ENCODE measurements at places on chromosomes 3 and 15. TPM values are rescaled to one million over a fixed set of nuclear protein-coding genes. Genes with fewer than 3 reads are reported as not detected.
A peak's percentile ranks its signal among the peaks of the same experiment; 100 is the strongest.

GRCh38 chr3:25300141-25300540 is 127.9 kb upstream of the RARB start:
- DNase-seq = no peak

The MED12L gene
- 1.2 TPM for total RNA-seq

DNA sequence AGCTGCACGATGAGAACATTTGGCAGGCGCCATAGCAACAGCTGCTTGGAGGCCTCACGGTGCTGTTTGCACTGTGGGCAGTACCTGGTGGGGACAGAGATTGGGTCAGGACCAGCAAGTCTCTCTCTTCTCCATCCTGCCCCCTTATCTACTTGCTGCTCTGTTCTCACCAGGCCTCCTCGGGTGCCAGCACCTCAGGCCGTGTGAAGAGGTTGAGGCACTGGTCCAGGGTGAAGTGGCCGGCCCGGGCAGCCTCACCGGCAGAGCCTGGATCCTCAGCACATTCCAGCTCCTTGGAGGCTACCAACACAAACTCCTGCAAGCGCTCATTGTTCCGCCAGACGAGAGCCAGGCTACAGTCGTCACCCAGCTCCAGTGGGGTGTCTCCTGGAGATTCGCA is 6.2 kb upstream of the QARS1 start:
- DNase-seq = no peak

DNA sequence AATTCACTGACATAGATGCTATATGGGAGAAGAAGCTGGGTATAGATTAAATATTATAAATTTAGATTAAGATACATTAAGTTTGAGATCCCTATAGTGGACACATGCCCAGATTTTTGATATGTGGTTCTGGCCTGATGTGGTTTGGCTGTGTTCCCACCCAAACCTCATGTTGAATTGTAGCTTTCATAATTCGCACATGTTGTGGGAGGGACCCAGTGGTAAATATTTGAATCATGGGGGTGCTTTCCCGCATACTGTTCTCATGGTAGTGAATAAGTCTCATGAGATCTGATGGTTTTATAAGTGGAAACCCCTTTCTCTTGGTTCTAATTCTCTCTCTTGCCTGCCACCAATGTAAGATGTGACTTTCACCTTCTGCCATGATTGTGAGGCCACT is 189.4 kb upstream of the CD96 start:
- DNase-seq = no peak

DNA sequence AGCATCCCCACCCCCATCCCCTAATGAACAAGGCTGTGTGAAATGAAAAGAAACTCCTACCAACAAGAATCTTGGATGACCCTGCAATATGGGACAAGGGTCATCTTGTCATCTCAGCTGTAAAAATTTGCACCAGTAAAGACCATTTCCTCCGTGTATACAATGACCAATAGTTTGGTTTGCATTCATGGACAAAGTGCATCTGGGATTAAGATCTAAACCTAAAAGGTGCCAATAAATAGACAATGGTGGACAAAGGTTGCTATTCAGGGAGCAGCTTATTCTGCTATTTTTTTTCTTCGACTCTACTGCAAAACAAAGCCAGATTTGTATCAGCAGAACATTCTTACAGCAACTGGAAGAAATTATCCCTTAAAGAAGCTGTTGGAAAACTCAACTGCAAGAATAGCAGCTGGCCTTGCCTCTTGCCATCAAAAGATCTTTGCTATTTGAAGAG is 8.0 kb downstream of the MGLL start:
- no peak for DNase-seq

DNA sequence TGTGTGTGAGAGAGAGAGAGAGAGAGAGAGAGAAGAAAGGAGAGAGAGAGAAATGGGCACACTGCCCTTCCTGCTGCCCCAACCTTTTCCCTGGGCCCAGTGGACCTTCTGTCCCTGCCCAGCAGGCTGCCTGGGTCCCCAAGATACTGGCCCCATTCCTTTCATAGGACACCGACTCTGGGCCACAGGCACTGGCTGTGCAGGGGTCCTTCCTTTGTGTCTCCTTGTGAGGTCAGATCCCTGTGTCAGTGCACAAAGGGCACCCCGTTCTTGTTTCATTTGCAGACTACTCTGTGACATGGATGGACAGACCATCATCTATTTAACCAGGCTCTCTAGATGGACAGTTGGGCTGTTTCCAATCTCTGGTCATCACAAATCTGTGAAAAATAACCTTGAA is 21.3 kb upstream of the KLF13 start:
- DNase-seq = no peak

The TRPM7 gene
- total RNA-seq = 8.4 TPM

DNA sequence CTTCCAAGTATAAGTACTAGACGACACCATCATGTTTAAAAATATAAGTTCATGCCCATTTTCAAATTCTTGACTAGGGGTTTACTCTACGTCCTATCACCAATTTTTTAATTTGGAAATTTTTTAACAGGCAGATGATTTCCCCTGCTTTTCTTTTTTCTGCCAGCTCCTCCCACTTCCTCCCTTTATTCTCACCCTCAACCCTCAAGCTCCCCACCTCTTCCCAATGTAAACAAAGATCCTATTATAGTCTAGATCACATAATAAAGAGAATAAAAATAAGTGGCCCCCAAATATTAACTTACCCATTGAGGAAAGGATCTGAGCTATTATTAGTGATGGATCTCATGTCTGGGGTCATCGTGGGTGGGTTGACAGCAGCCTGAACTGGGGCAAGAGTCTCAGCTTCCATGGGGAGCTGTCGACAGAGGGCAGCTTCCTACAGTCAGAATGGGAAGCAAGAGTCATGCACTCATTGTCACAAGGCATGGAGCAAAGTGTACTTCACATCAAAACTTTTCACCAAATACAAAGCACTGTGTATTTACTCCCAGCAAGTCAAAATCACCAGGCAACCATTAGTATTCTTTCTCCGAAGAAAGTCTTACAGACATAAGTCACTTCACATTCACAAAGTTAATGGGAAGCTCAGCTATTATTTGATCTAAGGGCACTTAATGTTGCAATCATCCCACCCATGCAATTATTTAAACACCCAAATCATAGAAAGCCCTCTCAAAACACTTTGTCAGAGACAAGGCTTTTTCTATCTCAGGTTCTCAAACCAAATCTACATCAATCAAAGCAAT is 53.2 kb downstream of the TM4SF4 start:
- DNase-seq = no peak

The KLHDC8B gene
- total RNA-seq = 27.5 TPM

GRCh38 chr3:88542916-88543315 is 393.2 kb downstream of the C3orf38 start:
- DNase-seq = no peak

The TPRG1 gene
- 3.1 TPM for total RNA-seq

DNA sequence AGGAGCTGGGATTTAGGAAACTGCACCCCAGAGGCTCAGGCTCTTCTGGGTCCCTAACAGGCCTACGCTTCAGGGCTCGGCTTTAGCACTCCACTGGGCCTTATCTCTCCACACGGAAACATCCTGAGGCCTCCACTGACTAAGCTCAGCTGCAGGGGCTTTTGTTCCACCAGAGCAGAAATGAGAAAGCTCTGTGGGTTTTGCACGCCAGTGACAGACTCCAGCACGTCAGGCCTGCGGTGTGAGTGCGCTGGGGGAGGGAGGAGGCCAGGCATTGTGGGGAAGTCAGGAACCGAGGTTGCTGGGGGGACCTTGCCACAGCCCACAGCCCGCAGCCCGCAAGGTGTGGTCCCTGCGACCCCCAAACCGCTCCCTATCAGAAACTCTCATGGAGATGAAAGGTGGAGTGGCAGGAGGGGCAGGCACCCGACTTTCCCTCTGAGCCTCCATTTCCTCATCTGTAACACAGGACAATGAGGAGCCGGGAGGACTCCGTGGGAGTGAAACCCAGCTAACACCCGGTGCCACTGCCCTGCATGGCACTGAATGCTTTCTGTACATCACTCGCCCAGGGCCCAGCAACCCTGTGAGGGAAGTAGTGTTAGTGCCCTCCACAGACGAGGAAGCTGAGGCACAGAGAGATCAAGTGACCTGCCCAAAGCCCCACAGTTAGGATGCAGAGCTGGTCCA is 106.5 kb downstream of the TPRA1 start:
- no peak for DNase-seq

The RIOX2 gene
- 52.3 TPM for total RNA-seq

DNA sequence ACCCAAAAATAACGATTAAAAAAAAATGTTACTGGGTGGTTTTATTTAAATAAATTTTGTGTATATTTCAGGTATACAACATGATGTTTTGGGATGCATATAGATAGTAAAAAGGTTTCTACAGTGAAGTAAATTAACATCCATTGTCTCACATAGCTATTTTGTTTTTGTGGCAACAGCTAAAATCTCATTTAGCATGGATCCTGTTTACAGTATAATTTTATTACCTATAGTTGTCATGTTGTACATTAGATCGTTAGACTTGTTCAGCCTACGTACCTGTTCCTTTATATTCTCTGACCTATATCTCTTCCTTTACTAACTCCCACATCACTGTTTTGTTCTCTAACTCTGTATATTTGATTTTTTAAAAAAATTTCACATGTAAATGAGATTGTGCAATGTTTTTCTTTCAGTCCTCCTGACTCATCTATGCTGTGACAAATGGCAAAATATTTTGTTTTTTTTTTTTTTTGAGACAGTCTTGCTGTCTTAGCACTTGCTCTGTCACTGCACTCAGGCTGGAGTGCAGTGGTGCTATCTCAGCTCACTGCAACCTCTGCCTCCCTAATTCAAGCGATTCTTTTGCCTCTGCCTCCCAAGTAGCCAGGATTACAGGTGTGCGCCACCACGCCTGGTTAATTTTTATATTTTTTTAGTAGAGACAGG is 45.6 kb downstream of the OIP5 start:
- DNase-seq = no peak

DNA sequence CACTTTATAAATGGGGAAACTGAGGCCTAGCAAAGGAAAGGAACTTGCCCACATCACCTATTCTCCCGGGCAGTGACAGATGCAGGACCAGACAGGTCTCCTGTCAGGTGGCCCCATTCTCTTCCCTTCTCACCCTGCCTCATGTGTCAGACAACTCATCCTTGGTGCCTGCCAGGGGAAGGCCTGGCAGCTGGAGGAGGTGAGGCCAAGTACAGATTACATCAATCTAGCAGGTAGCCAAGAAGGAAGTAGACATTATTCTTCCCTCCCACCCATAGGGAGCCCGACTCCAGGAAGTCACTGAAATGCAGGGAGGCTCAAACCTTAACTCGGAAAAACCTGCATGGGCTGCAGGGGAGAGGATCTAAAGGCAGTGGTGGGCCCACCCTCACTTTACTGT is 39.6 kb downstream of the DAPK2 start:
- DNase-seq = peak; percentile 91

DNA sequence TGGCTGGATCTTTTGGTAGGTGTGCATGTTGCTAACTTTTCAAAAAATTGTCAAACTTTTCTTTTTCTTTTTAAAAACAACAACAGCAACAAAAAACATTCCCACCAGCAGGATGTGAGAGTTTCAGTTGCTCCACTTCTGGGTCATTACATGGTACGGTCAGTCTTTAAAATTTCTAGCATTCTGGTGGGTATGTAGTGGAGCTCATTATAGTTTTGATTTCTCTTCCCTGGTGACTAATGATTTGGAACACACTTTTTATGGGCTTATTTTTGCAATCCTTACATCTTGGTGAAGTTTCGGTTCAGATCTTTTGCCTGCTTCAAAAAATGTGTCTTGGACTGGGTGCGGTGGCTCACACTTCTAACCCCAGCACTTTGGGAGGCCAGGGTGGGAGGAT is 19.3 kb downstream of the ATP1B3 start:
- no peak for DNase-seq

The C3orf49 gene
- not detected for total RNA-seq

DNA sequence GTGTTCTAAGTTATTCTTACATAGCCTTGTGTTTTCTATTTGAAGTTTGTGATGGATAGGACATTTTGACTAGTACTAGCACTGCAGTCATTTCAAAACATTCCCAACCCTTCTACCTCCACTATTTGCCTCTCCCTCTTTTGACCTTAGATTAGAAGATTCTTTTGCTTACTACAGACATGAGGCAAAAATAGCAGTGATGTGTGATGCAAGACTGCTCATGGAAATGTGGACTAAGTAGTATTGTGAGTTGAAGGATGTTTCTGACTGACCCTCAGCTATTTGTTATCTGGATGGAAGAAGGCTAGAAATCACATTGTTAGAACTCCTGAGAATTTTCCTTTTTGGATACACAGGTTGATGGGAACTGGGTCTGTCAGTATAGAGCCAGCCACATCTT is 45.9 kb downstream of the ATP2C1 start:
- DNase-seq = no peak

DNA sequence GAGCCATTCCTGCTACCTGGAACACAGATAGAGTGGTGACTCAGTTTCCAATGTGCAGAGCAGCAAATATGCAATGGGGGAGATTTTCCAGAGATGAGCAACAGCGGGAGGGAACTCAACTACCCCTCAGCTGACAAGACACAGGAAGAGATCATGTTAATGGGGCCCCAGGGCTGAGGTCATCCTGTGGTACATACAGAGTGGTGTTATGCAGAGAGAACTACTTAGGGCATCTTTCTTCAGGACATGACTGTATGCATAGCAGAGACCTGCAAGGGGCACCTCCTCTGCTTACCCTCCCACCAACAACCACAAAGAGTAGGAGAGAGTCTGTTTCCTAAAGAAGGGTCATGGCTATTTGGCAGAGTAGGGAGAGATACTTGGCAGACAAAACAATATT is 6.8 kb upstream of the TBC1D5 start:
- DNase-seq = no peak

The SLCO2A1 gene
- 2.4 TPM for total RNA-seq

GRCh38 chr15:81728726-81729125 is 317.1 kb downstream of the MEX3B start:
- DNase-seq = no peak

- no peak for DNase-seq
These were observed 79.3 kb upstream of the SLC24A5 start for GRCh38 chr15:48041454-48041853.

All from gastrocnemius medialis (tissue), 4 donors.